Endothelial cell of umbilical vein (primary cell): ENCODE measurements at places on chromosomes 16 and 17. TPM values are rescaled to one million over a fixed set of nuclear protein-coding genes. Genes with fewer than 3 reads are reported as not detected.

DNA sequence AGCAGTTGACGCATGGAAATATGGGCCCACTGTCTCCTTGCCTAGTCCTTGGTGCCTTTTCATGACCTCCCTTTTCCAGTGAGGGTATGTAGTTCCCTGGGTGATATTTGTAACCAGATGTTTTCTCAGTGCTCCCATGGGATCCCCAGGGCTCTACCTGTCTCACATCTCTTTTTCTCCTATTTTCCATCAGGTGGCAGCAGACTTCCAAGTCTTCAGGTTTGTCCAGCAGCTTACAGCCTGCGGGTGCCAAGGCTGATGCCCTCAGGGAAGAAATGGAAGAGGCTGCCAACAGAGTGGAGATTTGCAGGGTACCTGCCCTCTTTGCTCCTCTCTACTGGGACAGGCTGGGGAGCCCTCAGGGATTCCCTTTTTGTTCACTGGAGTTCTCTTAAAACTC, 89.1 kb downstream of the ELAC2 start:
- DNase-seq, result no peak
- no peak overlapping the region for H3K4me3 ChIP-seq
- H3K27ac ChIP-seq, result no peak overlapping the region
- H3K4me1 ChIP-seq, result no peaks in the 10 kb centered on the region

DNA sequence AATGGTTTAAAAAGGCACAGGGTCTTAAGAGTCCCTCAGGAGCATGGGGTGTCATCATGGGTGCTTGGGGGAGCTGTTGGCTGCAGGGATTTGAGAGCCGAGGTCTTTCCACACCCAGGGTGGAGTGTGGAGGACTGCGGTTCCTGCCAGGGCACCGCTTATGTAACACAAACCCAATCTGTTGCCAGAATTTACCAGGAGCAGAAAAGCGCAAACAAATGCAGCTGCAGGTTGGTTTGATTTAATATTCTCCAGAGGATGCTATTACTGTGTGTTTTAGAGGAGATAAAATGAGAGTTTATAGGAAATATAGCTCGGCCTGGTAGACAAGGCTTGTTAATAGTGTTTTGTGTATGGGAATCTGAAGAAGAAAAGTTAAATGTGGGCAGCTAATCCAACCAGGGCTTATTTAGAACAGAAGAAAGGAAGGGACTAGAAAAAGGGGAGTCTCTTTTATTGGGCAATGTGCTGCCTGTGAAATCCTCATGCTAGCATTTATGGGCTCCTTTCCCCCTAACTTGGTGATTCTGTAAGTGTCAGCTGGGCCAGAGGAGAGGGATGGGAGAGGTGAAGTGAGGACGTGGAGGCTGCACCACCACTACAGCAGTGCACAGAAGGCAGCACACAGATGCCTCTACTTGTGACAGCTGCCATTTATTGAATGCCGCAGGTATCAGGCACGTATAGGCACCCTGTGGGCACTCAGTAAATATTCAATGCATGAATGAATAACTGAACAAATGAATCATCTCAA, 174.7 kb downstream of the KATNIP start:
- no peaks in the 10 kb centered on the region for H3K36me3 ChIP-seq
- H3K4me1 ChIP-seq, result peaks cover 1% of the 10 kb centered on the region

DNA sequence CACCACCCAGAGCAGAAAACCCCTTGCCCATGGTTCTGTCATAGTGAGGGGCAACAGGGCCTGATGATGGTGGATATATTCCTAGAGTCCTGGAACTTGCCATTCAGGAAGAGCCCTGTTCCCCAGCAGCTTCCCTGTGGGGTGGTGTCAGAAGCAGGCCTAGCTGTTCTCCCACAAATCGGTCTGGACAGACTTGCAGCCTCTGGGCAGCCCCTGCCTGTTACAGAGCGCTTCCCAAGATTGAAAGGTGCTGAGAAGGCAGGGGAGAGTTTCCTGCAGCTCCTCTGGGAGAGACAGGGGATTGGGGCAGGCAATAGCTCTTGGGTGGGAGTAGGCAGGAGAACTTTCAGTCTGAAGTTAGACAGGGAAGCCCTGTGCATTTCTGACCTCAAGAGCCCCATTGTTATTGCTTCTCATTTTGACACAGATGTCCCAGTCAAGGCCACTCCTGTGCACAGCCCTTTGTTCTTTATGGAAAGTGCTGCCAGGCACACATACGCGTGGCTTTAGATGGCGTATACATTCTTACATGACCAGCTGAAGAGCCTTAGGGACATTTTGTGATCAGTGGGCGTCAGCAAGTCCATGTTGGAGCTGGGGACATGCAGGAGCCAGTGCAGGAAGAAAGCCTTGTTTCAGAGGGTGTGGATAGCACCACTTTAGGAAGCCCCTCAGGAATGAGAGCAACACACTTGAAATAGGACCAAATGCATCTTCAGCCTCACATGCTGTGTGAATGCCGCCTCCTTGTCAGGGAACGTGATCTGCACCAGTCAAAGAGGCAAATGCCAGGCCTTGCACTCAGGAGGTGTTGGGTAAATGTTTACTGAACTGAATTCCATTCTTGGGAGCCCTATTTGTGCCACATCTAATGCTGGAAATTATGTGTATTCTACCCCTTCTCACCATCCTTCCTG, 67.5 kb downstream of the GNAO1 start:
- no peaks in the 10 kb centered on the region for H3K27me3 ChIP-seq
- DNase-seq, result no peak
- H3K4me3 ChIP-seq, result no peak overlapping the region

DNA sequence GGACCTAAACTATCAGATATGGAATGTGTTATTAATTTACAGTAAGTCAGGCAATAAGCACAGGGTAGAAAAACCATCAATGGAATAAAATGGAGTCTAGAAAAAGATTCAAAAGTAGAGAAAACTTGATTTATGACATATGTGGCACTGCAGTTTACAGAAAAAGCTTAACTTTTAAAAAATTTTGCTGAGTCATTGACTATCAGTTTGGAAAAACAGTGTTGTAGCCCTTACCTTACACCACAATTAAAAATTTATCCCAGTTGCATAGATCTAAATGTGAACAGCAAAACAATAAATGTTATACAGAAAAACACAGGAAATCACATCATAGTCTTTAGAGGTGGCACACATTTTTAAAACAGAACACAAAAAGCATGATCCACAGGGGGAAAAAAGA, 108.5 kb downstream of the USP22 start:
- DNase-seq, result peak; percentile 65
- H3K27ac ChIP-seq, result peak overlapping the region; percentile 41
- no peak overlapping the region for H3K4me3 ChIP-seq
- H3K27me3 ChIP-seq, result no peaks in the 10 kb centered on the region

DNA sequence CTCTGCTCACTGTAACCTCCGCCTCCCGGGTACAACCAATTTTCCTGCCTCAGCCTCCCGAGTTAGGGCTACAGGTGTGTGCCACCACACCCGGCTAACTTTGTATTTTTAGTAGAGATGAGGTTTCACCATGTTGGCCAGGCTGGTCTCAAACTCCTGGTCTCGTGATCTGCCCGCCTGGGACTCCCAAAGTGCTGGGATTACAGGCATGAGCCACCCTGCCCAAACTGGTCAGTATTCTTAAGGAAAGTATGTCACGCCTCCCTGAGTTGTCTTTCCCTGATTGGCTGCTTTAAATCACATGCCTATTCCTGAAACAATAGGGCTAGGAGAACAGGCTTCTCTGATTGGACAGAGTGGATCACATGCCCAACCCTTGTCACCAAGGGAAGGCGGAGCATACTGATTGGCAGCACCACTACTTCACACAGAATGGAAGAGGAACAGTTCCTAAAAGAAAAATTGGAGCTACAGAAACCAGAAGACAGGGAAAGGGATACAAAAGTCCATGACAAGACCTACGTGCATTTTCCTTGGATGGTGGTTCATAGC, 17.6 kb upstream of the CYB5B start:
- H3K36me3 ChIP-seq, result no peaks in the 10 kb centered on the region
- H3K4me1 ChIP-seq, result peaks cover 39% of the 10 kb centered on the region
- no peak overlapping the region for H3K4me3 ChIP-seq
- no peak overlapping the region for H3K27ac ChIP-seq

GRCh38 chr17:75181608-75182318, 996 bp downstream of the SUMO2 start:
- H3K27ac ChIP-seq, result peak overlapping the region; percentile 85
- H3K4me1 ChIP-seq, result peaks cover 10% of the 10 kb centered on the region
- peak; percentile 38 for DNase-seq
- peak overlapping the region; percentile 69 for H3K4me3 ChIP-seq
- H3K36me3 ChIP-seq, result peaks cover 5% of the 10 kb centered on the region

Gene KRT32
- polyA plus RNA-seq, result not detected in 2 replicates

GRCh38 chr16:73543970-73544599, 496.2 kb upstream of the ZFHX3 start:
- H3K27ac ChIP-seq, result no peak overlapping the region
- H3K4me1 ChIP-seq, result no peaks in the 10 kb centered on the region
- H3K36me3 ChIP-seq, result no peaks in the 10 kb centered on the region
- DNase-seq, result no peak
- H3K27me3 ChIP-seq, result no peaks in the 10 kb centered on the region
- no peak overlapping the region for H3K4me3 ChIP-seq

DNA sequence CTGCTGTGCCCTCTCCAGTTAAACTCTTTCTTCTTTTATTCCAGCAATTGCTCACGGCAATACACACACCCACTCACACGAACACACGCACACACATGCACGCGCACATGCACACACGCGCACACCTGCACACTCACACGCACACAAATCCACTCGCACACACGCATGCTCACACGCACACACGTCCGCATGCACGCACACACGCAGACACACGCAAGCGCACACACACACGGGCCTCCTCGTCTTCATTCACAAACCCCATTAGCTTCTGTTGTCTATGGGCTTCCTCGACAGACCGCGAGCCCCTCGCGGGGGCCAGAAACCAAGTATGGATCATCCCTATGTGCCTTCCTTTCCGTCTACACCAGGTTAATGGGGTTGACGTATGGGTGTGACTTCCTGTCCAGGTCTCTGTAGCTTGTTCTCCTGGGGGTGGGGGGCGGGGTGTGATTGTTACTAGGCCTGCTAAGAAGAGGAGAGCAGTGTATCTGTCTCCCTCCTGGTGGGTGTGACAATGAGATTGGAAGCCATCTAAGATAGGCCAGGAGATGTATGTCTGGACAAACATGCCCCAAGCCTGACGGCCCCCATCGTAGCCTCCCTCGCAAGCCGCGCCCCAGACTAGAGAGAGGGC, 670 bp upstream of the CTF1 start:
- peaks cover 13% of the 10 kb centered on the region for H3K4me1 ChIP-seq
- DNase-seq, result no peak
- no peak overlapping the region for H3K4me3 ChIP-seq
- peak overlapping the region; percentile 69 for H3K27ac ChIP-seq
- H3K36me3 ChIP-seq, result no peaks in the 10 kb centered on the region

Gene ICAM2
- polyA plus RNA-seq, result 2,377 and 2,759 TPM in 2 replicates

DNA sequence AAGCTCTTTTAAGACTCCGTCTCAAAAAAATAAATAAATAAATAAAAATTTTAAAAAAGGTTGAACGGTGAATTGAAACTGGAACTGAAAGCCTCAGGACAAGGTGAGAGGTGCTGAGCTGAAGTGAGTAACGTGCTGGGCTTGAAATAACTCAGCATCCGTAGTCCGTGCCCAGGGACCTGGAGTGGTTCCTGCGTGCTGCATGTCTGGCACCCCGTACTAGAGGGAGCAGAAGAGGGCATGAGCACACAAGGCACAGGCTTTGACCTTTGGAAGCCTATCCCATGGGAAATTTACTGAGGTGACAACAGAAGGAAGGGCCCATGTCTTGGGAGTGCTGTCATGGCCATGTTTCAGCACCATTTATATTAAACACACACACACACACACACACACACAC, 4.5 kb upstream of the MEIOB start:
- H3K27me3 ChIP-seq, result peaks cover 5% of the 10 kb centered on the region
- H3K4me3 ChIP-seq, result no peak overlapping the region
- no peak for DNase-seq
- no peak overlapping the region for H3K27ac ChIP-seq
- H3K4me1 ChIP-seq, result no peaks in the 10 kb centered on the region

Gene ZNHIT3
- 61.3 and 66.9 TPM in 2 replicates for polyA plus RNA-seq

Gene G6PC1
- polyA plus RNA-seq, result not detected in 2 replicates

DNA sequence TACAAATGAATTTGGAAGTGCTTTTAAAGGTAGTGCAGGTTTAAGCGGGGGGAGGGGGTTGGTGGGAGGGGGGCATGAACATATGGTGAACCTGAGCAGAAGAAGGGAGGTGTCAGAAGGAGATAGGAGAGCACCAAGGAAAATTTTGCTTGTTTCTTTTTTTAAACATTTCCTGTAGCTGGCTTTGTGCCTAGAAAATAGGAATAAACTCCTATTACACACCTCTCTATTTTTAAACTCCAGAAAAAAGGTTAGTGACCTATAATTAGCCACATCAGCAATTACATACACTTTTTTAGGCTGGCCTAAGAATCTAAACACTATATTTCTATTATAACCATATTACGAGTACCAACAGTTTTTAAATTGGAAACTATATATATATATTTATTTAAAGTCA, 159.1 kb downstream of the SKAP1 start:
- H3K27me3 ChIP-seq, result no peaks in the 10 kb centered on the region
- DNase-seq, result no peak
- H3K36me3 ChIP-seq, result no peaks in the 10 kb centered on the region
- no peak overlapping the region for H3K27ac ChIP-seq

DNA sequence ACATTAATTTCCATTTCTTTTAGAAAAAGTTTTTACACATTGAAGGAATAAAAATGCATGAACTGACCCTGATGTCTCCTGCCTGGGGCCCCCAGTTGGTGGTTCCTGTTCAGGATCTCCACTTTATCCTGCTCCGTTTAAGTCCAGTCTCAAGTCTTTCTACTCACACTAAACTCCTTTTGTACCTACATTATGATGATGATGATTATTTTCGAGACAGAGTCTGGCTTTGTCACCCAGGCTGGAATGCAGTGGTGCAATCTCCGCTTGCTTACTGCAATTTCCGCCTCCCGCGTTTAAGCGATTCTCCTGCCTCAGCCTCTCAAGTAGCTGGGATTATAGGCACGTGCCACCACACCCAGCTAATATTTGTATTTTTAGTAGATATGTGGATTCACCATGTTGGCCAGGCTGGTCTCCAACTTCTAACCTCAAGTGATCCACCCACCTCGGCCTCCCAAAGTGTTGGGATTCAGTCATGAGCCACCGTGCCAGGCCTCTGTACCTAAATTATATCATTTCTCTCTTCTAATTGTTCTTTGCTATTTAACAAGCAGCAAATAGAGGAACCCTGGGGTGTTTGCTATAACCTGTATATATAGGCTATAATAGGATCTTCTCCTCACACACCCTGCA, 2.2 kb upstream of the FOXK2 start:
- peaks cover 2% of the 10 kb centered on the region for H3K4me1 ChIP-seq
- no peak overlapping the region for H3K4me3 ChIP-seq
- no peaks in the 10 kb centered on the region for H3K27me3 ChIP-seq

- peaks cover 37% of the 10 kb centered on the region for H3K4me1 ChIP-seq
- DNase-seq, result no peak
- no peaks in the 10 kb centered on the region for H3K27me3 ChIP-seq
- no peaks in the 10 kb centered on the region for H3K36me3 ChIP-seq
- no peak overlapping the region for H3K27ac ChIP-seq
Observed at GRCh38 chr17:7038025-7038862, 2.4 kb downstream of the SLC16A13 start.

Gene CES5A
- polyA plus RNA-seq, result not detected in 2 replicates

Gene CD300A
- polyA plus RNA-seq, result not detected in 2 replicates

- H3K36me3 ChIP-seq, result no peaks in the 10 kb centered on the region
- no peaks in the 10 kb centered on the region for H3K4me1 ChIP-seq
- H3K27ac ChIP-seq, result no peak overlapping the region
- H3K4me3 ChIP-seq, result no peak overlapping the region
- no peak for DNase-seq
Observed at GRCh38 chr17:6695051-6695450, 18.1 kb downstream of the SLC13A5 start.
